OCI-M1 (cell line): ENCODE measurements at places on chromosomes 2 and 18.

- DNase-seq: no peak
These were observed 142.0 kb upstream of the GAREM1 start for GRCh38 chr18:32612651-32613050.

- no peak for DNase-seq
These were observed 21.6 kb upstream of the OTOS start for GRCh38 chr2:240162032-240162431.

DNA sequence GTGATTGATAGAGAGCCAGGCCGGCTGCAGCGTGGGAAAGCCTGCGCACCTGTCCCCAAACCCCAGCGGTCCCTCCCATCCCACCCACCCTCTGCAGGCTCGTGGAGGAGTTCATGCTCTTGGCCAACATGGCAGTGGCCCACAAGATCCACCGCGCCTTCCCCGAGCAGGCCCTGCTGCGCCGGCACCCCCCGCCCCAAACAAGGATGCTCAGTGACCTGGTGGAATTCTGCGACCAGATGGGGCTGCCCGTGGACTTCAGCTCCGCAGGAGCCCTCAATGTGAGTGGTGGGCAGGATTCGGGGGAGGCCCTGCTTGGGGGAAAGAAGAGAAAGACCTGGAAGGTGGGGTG lies 48.9 kb upstream of the ALPP start:
- no peak for DNase-seq

GRCh38 chr2:163734881-163735684 lies 725 bp downstream of the FIGN start:
- no peak for DNase-seq
